Stimulated activated CD8-positive, alpha-beta memory T cell treated with anti-CD3 and anti-CD28 coated beads, Interleukin-15, amount 100 ng/mL, for 4 hours (primary cell): ENCODE measurements at places on chromosomes 4 and X.

- no peak for DNase-seq
Measured at GRCh38 chr4:41991916-41992767, 1.8 kb downstream of the SLC30A9 start.

DNA sequence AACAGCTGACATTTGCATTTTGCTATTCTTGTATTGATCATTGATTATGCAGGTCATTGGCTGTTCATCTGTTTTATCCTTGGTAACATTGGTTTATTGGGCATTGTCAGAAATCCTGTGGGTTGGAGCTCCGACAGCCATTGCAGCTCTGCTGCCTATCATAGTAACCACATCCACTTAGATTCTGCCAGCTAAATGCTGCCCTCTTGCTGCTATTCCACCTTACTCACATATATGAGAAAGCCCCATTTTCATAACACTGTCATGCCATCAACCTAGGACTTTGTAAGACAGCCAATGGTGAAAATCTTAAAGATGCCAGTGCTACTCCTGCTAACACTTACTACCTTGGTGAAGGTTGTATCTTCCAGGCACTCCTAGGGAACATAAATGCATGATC is 187.3 kb upstream of the CXCL13 start:
- DNase-seq = no peak

GRCh38 chr4:687048-687970 is 1.6 kb downstream of the SLC49A3 start:
- no peak for DNase-seq

DNA sequence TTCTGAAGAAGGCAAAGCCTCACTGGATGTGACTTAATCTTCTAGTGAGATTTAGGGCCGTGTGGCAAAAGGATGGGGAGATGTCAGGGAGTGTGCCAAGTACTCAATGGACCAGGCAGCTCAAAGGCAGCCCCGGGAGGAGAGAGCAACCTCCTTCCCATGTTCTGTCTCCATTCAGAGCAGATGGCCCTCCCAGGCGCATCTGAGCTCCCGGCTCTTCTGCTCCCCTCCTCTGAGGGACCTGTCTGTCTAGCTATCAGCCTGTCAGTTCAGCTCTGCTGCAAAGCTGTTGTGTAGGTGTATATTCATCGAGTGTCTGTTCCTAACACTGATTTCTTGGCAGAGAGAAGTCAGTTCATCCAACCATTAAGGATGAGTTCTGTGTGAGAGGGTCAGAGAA is 10.9 kb upstream of the PORCN start:
- no peak for DNase-seq

DNA sequence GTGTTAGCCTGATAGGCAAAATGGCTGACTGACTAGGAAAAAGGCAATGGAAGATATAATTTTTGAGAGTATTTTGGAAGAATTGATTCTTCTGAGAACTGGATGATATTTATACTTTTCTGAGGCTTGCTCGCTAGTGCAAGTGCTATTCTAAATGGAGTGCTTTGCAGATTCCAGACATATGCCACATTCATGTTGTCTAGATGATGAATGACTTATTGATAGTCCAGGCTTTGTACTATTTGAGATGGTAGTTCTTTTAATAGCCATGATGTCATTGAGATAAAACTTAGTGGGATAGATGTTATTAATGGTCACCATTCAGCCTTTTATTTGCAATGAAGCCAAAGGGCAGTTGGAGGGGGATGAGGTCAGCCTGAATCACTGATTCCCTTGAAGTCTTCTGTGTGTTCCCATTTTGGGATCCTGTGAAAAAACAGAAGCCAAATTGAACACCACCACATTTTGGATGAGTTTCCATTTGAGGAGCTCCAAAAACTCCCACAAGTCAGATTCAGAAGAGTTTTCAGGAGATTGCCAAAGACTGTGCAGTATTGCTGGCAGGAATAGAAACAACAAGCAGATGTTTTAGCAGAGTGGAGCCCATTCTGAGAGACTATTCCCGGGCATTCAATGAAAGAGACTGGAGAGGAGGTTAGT is 184.1 kb downstream of the IL1RAPL2 start:
- no peak for DNase-seq

DNA sequence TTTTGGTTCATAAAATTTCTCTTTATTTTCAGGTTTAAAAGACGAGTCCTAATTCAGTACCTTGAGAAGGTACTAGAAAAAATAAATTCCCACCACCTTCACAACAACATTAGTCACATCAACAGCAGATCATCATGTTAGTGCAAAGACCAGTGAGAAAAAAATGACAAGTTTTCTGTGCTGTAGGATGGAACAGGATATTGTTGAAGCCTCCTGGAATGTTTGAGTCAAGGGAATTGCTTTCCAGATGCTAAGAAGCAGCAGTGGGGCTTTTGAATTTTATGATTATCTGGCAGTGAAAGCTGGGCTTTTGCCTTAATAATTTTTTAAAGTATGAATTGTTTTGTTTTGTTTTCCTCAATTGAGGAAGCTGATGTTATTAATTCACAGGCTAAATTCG is 61.0 kb downstream of the INTS6L start:
- DNase-seq = no peak

- DNase-seq = no peak
Measured at GRCh38 chrX:119667111-119667878, 25.7 kb downstream of the SEPTIN6 start.

GRCh38 chr4:61210186-61210939 is 10.2 kb downstream of the ADGRL3 start:
- DNase-seq = no peak

DNA sequence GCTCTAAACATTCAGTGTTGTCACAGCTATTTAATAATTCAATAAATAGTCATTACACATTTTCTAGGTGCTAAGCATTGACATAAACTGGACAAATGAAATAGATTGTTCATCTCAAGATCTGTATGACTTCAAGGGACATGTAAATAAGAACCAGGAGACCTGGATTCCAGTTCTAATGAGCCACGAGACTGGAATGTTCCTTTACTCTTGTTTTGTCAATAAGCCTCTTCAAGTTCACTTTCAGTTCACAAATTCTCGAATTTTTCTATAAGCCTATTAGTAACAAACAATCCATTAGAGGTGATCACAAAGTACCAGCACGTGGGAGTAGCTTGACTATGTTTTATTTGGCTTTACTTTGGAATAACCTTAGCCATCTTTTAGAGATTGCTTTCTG is 514.0 kb upstream of the SMIM31 start:
- DNase-seq = no peak

GRCh38 chr4:41927796-41928499 is 7.3 kb upstream of the TMEM33 start:
- DNase-seq = no peak

DNA sequence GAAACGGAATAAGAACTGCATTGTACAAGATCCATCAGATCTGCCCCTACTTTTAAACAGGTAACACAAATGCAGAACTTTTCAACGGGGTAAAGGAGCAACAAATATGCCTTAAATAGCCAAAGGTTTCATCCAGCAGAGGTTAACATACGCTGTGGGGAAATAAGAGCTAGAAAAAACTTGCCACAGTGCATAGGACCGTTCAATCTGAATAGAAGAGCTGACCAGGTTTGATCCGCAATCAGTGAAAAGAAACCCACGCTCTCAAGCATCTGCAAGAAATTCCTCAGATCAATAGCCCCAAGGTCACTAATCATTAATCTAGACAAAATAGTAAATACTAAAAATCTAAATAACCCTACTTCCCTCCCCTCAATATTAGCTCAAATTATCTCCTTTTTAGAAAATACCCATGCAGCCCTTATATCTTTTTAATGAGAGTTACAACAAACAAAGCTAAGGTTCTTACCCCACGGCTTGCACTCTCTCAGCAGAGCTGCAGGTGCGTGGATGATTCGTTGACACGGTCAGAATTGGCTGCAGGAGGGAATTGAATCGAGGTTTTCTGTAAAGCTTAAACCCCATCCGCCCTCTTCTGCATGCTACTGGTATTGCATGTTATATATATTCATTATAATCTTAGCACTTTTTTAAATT is at the start of gene TLR10:
TSS of gene TLR10 (minus strand) at position 539 of the 657 bp plus-strand sequence. CDS start 7,400 bp downstream, outside the sequence.
- DNase-seq = no peak

DNA sequence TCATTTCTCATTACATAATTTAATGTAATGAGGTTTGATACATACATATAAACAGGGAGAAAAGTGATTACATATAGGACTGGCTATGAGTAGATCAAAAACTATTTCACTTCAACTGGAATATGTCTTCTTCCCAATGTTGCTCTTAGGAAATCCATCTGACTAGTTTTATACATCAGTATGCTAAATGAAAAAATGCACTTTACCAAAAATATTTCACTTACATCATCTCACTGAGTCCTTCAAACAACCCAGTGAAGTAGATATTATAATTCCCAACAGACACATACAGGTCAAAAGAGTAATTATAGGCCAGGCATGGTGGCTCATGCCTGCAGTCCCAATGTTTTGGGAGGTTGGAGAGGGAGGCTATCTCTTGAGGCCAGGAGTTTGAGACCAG is 215.9 kb downstream of the MID1 start:
- no peak for DNase-seq

GRCh38 chr4:78864405-78865024 is 74.7 kb downstream of the PAQR3 start:
- no peak for DNase-seq

- DNase-seq = no peak
Measured at GRCh38 chr4:67499799-67500198, 45.5 kb downstream of the CENPC start.

- no peak for DNase-seq
Measured at GRCh38 chrX:11375614-11376119, 82.5 kb downstream of the AMELX start.

DNA sequence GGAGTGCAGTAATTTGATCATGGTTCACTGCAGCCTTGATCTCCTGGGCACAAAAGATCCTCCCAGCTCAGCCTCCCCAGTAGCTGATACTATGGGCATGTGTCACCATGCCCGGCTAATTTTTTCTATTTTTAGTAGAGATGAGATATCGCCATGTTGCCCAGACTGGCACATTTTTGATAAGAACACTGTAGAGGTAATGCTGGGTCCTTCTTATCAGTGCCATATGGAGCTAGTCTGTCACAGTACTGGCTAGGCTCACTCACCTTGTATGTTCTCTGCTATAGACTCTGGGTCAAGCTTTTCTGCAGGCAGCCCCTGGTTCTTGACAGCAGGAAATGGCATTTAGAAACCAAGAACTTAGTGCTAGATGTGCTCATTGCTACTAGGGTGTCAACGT is 53.9 kb downstream of the BCOR start:
- no peak for DNase-seq

DNA sequence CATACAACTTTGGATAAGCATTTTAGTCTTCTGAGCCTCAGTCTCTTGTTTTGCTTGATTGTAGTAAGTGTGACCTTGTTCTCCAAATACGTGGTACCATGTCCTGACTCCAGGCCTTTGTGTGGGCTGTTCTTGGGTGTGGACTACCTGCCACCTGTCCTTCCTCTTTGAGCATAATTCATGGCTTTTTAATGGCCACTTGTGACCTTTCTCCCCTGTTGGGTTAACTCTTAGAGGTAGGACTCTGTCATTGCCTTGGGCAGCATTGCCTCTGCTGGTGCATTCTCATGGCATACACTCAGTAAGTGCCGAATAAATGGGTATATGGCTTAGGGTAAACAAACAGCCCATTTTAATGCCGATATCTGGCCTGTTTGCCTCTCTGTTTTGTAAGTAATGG is 3.0 kb downstream of the NSD2 start:
- no peak for DNase-seq

DNA sequence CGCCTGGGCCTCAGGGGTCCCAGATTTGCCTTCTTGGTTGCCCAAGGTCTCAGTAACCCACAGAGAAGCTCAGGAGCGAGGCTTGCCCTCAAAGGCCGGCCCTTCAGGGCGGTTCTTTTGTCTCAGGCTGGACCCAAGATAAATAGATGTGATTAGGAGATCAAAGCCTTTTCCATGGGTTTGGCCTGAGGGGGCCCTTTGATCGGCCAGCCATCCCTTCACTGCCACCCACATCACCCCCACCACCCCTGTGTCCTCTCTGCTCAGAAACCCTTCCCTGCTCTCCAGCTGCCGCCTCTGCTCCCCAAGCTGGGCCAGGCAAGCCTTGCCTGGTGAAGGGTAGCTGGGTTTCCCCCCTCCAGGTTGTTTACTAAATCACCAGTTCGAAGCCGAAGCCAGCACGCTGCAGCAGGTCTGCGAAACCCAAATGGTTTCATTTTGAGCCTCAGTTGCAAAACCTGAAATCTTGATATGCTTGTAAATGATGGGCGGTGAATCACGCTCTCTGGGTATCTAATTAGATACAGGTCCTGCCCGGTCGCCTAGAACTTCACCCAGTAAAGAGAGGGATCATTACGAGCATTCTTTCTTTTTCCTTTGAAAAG is 202.6 kb upstream of the BCOR start:
- DNase-seq = no peak

GRCh38 chr4:52037689-52038102 is 403 bp downstream of the SGCB start:
- DNase-seq = no peak

DNA sequence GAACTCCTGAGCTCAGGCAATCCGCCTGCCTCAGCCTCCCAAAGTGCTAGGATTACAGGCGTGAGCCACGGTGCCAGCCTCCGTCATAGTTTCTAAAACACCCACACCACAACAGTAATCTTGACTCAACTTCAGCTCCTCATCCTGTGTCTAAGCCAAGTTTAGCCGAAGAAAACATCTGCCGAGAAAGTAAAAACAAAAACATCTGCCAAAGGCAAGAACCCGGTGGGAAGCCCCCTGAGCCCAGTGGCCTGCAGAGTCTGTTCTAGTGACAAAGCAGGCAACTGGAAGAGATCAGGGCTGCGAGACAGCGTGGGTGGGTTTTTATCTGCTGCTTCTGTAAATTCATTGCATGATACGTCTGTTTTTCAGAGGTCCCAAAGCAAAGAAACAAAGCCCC is 26.6 kb upstream of the CD99 start:
- DNase-seq = no peak

DNA sequence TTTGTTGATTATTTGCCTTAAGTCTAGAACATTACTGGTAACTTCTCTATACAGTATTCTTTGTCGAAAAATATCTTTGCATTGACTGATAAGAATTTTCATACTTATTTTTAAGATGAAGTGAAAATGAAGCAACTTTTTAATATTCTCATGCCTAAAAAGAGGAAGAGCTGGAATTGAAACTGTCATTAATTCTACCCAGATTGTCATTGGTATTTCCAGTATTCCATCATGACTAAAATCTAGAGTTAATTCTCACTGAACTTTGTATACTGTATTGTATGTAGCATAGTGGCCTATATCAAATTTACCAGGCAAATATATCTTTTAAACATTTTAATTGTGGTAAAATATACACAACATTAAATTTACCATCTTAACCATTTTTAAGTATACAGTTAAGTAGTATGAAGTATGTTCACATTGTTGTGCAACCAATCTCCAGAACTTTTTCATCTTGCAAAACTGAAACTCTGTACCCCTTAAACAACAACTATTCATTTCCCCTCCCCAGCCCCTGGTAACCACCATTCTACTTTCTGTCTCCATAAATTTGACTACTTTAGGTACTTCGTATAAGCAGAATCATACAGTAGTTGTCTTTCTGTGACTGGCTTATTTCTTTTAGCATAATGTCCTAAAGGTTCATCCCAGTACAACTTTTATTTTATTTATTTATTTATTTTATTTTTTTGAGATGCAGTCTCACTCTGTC is 24.3 kb upstream of the ZNF41 start:
- no peak for DNase-seq
